Fibroblast of skin of right biceps (primary cell): ENCODE measurements at places on chromosomes 5 and 9.

DNA sequence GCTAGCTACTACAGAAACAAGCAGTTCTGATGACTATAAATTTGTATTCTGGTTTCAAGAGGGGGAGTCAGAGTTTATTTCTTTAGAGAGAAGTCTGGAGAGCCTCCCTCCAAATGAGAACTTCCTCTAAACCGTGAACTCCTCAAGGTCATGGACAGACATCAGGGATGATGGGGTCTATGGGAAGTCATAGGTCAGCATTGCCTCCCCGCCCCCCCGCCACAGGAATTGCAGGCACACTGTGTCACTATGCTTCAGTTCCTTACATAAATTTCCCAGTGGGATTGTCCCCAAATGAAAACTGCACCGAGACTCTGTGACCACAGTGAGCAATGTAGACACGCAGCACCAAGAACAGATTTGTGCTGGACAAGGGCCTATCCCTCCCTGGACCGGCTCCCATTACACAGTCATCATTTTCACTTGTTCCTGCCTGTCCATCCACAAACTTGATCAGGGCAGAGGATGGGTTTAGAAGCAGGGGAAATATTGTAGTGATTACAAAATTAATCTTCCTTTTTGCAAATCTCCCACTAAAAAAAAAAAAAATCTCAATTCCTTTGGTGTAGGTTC lies 300.3 kb downstream of the EFNA5 start:
- no peak for DNase-seq

- no peak for DNase-seq
These were observed 32.7 kb upstream of the KCNMB1 start for GRCh38 chr5:170421826-170422225.

GRCh38 chr5:154761046-154761736 lies 6.0 kb downstream of the LARP1 start:
- DNase-seq: no peak

- no peak for DNase-seq
These were observed 7.9 kb upstream of the ENG start for GRCh38 chr9:127862075-127863011.

GRCh38 chr5:55897206-55897894 lies 46.2 kb downstream of the IL31RA start:
- DNase-seq: no peak

GRCh38 chr9:130448035-130448624 lies 3.4 kb downstream of the ASS1 start:
- DNase-seq: peak; percentile 74

DNA sequence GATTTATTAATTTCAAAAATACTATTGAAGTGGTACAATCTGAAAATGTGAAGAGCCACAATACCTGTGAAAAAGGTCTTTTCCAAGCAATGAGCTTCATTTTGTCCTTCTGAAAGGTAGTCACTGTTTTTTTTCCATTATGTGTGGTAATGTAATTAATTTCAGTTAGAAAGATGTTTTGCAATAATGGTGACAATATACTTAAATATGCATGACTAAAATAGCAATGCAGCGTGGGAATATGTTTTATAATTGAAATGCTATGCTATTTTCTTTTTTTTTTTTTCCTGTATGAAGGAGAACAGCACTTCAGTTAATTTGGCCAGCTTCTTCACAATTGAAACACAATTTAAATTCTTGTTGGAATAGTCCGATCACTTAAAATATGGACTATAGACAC lies 41.9 kb downstream of the NPR3 start:
- peak; percentile 75 for DNase-seq

GRCh38 chr5:33206962-33207506 lies 233.7 kb upstream of the TARS1 start:
- DNase-seq: no peak

DNA sequence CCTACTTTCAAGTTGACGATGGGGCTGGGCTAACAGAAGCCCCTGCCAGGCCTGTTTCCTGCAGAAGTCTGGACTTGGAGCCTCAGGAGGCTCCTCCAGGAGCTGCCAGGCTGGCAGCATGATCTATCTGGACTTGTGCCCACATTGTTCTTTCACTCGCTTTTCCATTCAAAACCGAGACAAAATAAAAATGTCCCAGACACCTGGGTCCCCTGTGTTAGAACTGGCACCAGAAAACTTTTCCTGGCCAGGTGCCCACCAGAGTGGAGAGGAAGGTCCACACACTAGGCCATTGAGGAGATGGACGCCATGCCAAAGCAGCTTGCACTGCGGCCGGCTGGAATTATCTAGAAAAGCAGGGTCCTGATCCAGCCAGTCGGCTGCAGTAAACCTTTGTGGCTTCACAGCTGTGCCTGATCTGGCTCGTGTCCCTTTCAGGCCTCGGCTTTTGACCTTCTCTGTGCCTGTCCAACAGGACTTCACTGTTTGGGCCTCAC lies 78.2 kb downstream of the GCNT1 start:
- no peak for DNase-seq

DNA sequence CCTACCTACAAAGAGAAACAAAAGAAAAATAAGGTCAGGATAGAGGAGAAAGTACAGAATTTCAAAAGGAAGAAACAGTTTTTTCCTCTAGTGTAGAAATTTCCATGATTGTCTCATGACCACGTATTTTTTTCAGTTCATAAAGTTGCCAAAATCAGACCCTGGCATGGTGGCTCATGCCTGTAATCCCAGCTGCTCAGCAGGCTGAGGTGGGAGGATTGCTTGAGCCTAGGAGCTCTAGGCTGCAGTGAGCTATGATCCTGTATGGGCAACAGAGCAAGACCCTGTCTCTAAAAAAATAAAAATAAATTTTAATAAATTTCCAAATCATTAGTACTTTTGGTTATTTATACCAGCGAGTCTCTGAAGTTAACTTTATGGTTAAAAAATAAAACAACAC lies 37.8 kb downstream of the CWC27 start:
- no peak for DNase-seq
